ENCODE measurements at places on chromosomes 4 and X. TPM values are rescaled to one million over a fixed set of nuclear protein-coding genes. Genes with fewer than 3 reads are reported as not detected.

- no peak for DNase-seq
Observed at GRCh38 chr4:72571337-72571736, 2.3 kb upstream of the ADAMTS3 start.

VEGFD gene
- 23.5 TPM for total RNA-seq

- no peak for DNase-seq
Observed at GRCh38 chr4:5191831-5192230, 140.6 kb downstream of the STK32B start.

DNA sequence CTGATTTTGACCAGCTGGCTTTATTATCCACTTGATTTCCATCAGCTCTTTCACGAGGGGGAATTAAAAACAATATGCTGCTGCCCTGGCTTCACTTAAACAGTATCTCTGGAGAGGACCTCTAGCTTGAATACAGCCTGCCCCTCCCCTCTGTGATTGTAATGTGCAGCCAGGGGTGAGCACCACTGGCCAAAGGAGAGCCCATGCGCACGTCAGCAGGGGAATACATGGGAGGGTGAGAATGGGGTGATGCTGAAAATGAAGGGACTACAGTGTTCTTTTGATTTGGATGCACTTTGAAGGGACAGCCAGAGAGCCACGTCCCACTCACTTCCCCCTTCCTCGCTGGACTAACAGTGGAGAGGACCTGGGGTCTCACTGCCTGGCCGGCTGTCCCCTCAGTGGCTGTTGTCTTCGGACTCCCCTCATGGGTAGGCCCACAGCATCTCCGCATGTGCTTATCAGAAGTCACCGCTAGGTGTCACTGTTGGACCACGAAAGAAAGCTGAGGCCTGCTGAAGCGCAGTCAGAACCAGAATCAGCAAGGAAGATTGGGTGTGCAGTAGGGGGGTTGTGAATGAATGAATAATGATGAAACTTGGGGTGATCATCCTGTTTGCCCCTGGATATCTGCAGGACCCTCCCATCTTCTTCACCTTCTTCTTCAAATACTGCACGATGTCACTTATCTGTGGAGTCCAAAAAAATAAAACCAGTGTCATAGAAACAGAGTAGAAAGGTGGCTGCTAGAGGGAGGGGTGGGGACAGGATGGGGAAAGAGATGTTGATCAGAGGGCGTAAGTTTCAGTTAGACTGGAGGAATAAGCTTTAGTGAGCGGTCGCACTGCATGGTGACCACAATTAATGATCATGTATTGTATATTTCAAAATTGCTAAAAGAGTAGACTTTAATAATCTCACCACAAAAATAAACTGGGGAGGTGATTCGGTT lies 32.8 kb downstream of the CLCN4 start:
- DNase-seq, result no peak

DNA sequence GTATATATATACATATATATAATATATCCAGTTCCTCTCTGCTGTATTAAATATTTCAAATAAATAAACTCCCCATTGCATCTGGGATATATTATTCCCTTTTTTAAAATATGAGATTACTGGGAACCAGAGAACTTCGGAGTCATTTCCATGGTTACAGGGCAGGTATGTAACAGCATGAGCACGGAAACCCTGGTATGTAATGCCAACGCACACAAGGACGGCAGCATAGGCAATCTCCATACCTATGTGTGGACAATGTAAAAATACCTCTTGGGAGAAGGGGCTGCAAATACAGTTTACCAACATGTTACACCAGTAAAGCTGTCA lies 62.8 kb downstream of the NUDT10 start:
- DNase-seq, result no peak

Measured in Right ventricle myocardium inferior (tissue), 1 donor.